ENCODE measurements at places on chromosomes 1 and 21.

- peak; percentile 73 for DNase-seq
These were observed 31.9 kb downstream of the MROH9 start for GRCh38 chr1:170967042-170967910.

- DNase-seq: peak; percentile 64
These were observed 20.6 kb upstream of the PPM1J start for GRCh38 chr1:112735752-112736151.

DNA sequence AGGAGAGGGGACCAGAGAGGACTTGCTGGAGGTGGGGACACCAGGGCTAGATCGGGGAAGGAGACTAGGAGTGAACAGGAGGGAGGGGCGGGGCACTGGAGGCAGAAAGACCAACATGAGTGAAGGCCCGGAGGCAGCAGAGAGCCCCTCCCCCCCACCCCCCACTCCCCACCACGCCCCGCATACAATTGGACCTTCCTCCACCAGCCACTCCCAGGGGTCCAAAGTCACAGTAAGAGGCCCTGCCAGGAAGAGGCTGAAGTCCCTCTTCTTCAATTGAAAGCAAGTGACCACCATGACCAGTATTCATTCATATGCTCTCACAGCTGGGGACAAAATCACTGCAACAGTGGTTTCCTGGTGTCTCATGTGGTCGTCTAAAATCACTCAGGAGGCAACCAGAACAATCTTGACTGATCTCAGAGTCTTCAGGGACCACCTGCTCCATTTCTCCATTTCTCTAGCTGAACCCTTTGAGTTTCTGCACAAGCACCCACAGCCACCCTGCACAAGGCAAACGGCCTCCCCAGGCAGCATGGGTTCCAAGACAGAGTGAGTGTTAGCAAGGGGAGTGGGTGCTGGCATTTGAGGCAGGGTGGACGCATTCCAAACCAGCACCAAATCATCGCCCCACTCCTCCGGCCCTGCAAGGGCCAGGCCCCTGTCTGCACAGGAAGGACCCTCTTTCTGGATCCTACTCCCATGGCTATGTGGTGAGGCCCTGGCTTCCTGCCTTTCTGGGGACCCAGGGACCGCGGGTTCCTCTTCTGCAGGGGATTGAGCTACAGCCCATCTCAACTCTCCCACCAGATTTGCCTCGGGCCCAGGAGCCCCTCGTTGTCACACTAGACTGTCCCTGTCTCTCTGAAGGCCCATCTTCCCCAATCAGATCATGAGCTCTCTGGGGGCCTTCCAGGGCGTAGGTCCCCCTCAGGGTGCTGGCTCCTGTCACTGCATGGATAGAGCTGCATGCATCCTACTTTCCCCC is 17.0 kb downstream of the LAPTM5 start:
- DNase-seq: no peak

GRCh38 chr1:159141584-159142390 is 29.6 kb upstream of the CADM3 start:
- peak; percentile 72 for DNase-seq

GRCh38 chr1:66437136-66437401 is 96.9 kb upstream of the SGIP1 start:
- no peak for DNase-seq

- peak; percentile 34 for DNase-seq
These were observed 120.9 kb downstream of the PPIAL4G start for GRCh38 chr1:148362216-148362611.

DNA sequence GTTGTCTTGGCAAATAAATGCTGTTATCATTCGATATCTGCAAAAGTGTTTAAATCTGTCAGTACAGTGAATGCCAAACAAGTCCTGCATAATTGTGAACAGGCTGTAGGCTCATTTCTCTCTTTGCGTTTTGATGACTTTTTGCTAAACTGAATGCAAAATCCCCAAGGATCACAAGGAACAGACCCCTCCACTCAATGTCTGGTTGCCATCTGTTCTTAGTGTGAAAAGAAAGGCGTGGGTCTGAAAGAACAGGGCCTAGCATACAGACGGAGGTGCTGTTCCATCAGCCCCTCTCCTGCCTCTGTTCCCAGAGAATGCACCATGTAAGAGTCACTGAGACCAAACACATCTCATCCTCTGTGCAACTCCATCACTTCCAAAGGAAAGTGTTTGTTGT is 40.4 kb downstream of the EIF2B3 start:
- no peak for DNase-seq

DNA sequence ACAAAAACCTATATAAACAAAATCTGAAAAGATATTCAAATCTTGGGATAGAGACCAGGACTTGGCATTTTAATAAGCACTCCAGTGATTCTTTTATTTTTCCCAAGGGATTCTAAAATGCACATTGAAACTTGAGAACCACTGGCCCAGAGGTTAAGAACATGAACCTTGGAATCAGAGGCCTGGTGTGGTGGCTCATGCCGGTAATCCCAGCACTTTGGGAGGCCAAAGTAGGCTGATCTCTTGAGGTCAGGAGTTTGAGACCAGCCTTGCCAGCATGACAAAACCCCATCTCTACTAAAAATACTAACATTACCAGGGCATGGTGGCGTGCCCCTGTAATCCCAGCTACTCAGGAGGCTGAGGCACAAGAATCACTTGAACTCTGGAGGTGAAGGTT is 12.9 kb upstream of the CEP85 start:
- no peak for DNase-seq

DNA sequence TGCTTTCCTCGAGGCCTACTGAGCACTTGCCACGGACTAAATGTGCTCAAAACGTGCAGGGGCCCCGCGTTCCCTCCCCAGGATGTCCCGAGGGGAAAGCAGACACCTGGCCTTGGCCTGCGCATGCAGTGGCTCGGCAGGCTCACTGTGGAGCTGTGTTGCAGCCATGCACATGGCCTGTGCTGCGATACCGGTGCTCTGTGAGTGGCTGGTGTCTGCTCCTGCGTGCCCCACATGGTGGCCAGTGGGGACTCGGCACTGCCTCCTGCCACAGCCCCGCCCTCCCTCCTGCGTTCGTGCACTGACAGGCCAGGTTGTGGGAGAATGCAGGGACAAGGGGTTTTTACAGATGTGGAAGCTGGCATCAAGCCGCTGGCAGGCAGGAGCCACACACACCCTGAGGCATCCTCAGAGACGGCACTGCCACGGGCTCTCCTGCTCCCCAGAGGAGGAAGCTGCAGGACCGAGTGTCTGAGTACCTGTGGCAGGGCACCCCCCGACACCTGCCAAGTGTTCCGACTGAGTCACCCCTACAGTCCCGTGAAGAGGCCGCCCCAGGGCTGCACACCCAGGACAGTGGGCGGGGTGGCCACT is 16.9 kb upstream of the PTTG1IP start:
- no peak for DNase-seq

DNA sequence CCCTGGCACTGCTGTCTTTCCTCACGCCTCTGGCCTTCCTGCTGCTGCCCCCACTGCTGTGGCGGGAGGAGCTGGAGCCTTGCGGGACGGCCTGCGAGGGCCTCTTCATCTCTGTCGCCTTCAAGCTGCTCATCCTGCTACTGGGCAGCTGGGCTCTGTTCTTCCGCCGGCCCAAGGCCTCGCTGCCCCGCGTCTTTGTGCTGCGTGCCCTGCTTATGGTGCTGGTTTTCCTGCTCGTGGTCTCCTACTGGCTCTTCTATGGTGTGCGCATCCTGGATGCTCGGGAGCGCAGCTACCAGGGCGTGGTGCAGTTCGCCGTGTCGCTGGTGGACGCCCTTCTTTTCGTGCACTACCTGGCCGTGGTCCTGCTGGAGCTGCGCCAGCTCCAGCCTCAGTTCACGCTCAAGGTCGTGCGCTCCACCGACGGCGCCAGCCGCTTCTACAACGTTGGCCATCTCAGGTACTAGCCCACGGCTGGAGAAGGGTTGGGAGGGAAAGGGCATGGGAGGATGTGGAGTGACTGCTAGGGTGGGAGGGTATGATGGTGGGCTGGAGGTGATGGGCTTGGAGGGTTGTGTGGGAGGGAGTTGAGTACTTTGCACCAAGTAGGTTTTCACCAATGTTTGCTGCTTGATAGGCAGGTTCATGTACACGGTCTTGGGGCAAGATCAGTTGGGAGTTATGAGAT is 18.9 kb downstream of the VANGL2 start:
- DNase-seq: no peak

DNA sequence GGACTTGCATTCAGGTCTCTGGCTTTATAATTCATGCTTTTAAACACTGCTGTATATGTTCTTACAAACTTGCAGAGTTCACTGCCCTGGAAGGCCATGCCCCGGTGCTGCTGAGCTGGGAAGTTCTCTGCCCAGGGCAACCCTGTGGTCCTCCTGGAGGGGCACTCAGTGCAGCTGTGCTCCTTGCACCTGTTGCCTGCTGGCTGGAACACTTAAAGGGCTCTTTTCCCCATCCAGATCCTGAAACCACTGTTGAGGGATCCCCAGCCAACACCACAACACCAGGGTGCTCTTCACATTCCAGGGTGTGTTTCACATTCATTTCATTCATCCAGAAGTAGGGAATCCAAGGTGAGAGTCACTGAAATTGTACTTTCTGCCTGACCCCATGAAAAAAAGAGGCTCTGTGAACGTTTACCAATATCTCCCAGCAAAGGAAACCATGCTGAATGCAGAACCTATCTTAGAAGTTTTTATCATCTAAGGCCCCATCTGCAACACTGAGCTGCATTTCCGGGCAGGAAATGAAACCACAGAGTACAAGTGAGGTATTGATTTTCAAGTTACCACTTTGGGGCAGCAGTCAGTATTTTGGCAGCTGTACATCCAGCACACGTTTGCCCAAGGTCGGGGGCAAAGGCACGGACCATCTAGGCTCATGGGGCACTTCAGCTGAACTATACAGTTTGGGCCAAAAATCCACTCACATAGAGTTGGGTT is 16.4 kb upstream of the KIAA0040 start:
- DNase-seq: no peak

DNA sequence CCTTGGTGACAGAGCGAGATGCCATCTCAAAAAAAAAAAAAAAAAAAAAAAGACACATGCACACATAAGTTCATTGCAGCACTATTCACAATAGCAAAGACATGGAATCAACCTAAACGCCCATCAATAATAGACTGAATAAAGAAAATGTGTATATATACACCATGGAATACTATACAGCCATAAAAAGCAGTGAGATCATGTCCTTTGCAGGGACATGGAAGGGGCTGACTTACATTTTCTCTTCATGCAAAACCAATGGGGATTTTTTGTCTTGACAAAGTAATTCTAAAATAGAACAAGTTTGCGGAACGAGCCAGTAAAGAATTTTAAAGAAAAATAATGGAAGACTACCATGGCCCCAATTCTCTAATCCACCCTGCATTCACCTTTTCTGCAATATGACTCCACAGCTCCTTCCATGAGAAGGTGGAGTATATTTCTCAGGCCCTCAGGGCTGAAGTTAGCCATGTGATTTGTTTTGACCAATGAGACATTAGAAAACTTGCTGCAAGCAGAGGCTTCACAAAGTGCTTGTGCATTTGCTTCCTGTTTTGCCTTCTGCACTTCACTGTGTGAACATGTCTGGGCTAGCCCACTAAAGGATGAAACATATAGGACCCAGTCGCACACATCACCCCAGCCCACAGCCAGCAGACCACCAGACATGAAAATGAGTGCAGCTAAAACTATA is 78.8 kb upstream of the NR5A2 start:
- DNase-seq: peak; percentile 69

- DNase-seq: peak; percentile 56
These were observed 173.7 kb upstream of the C1orf105 start for GRCh38 chr1:172246521-172247390.

GRCh38 chr1:185566995-185567394 is 167.2 kb upstream of the HMCN1 start:
- peak; percentile 77 for DNase-seq

- DNase-seq: no peak
These were observed 1.7 kb downstream of the ZNF326 start for GRCh38 chr1:89996450-89997110.

DNA sequence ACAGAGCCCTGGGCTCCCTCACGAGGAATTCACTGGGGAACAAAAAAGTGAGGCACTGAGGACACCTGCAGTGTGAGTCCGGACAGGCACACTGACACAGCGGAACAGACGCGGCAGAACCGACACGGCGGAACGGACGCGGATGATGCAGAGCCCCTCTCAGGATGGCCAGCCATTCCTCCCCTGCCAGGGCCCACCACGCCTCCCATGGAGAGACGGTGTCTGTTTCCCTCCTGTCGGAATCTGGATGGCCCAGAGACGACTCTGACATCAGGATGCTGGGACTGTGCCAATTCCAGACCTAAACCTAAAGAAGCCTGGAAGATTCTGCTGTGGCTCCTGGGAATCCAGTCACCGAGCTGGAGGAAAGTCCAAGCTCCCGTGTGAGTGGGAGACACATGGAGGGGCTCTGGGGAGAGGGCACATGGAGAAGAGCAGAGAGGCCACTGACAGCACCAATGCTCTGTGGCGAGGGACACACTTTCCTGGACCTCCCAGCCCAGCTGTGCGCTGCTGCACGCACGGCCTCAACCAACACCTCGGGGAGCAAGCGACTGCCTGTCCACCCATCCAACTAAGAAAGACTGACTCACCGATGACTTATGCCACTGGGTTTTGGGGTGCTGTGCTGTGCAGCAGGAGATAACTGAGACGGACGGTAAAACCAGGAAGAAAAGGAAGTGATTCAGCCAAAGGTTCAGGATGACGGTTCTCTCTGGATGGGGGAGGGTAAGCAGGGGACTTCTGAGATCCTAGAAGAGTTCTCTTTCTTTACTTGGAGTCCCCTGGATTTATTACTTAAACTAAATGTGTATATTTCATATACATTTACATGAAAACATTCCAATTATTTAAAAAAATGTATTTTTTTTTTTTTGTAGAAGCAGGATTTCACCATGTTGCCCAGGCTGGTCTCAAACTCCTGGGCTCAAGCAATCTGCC is 23.3 kb downstream of the ZBTB17 start:
- peak; percentile 95 for DNase-seq

GRCh38 chr1:238767321-238767720 is 619.0 kb upstream of the CHRM3 start:
- no peak for DNase-seq

GRCh38 chr1:165287781-165288180 is 68.7 kb downstream of the LMX1A start:
- DNase-seq: no peak

GRCh38 chr1:201229771-201230635 is 39.4 kb downstream of the IGFN1 start:
- peak; percentile 78 for DNase-seq

DNA sequence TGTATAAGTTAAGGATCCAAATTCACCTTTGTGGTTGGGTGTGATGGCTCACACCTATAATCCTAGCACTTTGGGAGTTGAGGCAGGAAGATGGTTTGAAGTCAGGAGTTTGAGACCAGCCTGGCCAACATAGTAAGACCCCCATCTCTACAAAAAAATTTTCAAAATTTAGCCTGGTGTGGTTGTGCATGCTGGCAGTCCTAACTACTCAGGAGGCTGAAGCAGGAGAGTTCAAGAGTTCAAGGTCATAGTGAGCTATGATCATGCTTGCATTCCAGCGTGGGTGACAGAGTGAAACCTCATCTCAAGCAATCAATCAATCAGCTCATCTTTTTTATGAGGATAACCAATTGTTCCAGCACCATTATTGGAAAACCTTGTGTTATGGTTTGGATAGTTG is 16.5 kb upstream of the SLC1A7 start:
- DNase-seq: no peak

DNA sequence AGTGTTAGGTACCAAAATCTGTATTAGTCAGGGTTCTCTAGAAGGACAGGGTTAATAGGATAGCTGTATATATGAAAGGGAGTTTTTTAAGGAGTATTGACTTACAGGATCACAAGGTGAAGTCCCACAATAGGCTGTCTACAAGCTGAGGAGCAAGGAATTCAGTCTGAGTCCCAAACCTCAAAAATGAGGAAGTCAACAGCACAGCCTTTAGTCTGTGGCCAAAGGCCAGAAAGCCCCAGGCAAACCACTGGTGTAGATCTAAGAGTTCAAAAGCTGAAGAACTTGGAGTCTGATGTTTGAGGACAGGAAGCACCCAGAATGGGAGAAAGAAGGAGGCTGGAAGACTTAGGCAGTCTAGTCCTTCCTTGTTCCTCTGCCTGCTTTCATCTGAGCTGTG is 487.5 kb upstream of the CHRM3 start:
- DNase-seq: peak; percentile 46
